ENCODE measurements at places on chromosomes 1 and 21.
A peak's percentile ranks its signal among the peaks of the same experiment; 100 is the strongest.

DNA sequence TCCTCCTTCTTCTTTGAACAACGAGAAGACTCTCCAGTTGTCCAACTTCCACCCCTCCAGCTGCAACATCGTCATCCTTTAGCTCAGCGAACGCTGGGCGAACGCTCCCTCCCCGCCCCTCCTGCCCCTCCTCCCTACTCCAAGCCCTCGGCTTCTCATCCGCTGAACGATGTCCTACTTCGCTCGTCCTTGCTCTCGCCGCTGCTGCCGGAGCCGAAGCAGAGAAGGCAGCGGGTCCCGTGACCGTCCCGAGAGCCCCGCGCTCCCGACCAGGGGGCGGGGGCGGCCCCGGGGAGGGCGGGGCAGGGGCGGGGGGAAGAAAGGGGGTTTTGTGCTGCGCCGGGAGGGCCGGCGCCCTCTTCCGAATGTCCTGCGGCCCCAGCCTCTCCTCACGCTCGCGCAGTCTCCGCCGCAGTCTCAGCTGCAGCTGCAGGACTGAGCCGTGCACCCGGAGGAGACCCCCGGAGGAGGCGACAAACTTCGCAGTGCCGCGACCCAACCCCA is at the start of gene BCAN:
BCAN (plus strand) TSS at position 357 of the 504 bp plus-strand sequence. CDS start 3,938 bp downstream, outside the sequence.
- no peak for DNase-seq

DNA sequence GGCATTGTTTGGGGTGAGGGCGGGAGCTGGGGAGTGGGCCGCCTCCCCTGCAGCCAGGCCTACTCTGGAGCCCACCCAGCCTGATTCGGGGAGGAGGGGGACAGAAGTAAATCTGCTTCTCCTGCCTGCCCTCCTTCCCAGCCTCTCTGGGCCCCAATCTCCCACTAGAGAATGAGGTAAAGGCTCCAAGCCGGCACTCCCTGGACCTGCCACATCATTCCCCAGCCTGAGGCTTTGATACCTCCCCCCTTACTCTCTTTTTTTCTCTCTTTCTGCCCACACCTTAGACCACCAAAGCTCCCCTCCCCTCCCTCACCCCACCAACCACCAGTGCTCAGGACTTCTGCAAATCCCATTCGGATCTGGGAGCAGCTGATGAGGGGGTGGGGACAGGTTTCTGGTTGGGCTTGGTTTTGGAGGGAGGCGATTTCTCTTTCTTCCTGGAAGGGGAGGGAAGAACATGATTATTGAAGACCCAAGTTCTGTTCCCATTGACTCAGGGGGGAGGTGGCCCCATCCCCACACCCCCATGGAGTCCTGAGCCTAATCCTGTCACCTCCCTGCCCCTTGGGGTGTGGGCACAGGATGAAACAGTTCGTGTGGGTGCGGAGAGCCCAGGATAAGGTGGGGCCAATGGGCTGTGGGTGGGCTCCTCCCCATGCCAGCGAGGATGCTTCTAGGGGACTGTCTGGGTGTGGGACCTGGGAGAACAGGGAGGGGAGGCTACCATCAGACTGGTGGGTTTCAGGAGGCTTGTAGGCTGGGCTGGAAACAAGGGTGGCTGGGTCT is 1.3 kb downstream of the MAP7D1 start:
- DNase-seq = no peak

- no peak for DNase-seq
Observed at GRCh38 chr21:41758550-41758949, 8.3 kb downstream of the RIPK4 start.

- no peak for DNase-seq
Observed at GRCh38 chr21:29025328-29025713, 853 bp downstream of the USP16 start.

DNA sequence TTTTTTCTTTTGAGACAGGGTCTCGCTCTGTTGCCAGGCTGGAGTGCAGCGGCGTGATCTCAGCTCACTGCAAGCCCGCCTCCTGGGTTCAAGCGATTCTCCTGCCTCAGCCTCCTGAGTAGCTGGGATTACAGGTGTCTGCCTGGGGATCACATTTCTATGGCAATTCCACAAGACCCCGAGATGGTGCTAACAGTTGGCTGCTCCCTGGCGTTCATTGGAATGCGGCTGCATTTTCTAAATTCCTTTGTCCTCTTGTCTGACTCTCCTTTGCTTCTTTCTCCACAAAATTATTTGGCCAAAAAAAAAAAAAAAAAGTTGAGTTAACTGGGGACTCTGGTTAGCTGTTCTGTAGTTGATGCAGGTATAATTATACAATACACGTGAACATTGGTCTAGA is 176.4 kb downstream of the ETS2 start:
- peak; percentile 23 for DNase-seq

GRCh38 chr1:27539901-27540861 is 50.2 kb upstream of the WASF2 start:
- DNase-seq = no peak

- peak; percentile 18 for DNase-seq
Observed at GRCh38 chr1:18020021-18020817, 87.4 kb upstream of the IGSF21 start.

GRCh38 chr1:3578906-3579305 is 32.4 kb downstream of the MEGF6 start:
- DNase-seq = no peak

- no peak for DNase-seq
Observed at GRCh38 chr1:206445116-206445515, 25.2 kb upstream of the IKBKE start.

DNA sequence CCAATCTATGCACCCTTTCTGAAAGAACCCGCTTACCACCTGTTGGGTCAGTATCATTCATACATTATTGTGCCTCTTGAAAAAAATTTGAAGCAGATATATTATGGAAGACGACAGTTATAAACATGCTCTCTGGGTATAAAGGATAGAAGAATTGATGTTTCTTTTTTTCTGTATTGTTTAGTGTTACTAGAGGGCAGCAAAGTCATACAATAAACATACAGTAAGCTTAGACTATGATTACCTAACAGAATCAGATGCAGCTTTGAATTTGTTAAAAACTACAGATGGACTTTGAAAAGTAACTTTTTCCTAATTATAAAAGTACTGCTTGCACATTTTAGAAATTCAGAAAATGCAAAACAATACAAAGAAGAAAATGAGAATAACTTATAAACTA is 11.1 kb upstream of the PAXBP1 start:
- no peak for DNase-seq

DNA sequence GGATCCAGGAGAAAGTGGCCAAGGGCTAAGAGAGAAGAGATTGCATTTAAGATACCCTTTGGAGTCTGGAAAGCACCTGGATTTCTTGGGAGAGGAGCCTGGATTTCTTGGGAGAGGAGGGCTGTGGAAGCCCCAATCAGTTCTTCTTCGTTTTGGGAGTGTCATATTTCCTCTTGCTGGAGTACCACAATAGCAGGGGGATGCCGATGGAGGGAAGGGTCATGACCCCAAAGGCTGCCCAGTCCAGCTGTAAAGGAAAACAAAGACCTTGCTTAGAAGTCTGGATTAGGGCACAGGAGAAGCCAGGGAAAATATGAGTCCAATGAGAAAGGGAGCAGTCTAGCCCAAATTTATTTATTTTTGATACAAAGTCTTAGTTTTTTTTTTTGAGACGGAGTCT is 11.3 kb downstream of the SSR2 start:
- no peak for DNase-seq

- no peak for DNase-seq
Observed at GRCh38 chr1:85397490-85398032, 67.4 kb downstream of the DDAH1 start.

DNA sequence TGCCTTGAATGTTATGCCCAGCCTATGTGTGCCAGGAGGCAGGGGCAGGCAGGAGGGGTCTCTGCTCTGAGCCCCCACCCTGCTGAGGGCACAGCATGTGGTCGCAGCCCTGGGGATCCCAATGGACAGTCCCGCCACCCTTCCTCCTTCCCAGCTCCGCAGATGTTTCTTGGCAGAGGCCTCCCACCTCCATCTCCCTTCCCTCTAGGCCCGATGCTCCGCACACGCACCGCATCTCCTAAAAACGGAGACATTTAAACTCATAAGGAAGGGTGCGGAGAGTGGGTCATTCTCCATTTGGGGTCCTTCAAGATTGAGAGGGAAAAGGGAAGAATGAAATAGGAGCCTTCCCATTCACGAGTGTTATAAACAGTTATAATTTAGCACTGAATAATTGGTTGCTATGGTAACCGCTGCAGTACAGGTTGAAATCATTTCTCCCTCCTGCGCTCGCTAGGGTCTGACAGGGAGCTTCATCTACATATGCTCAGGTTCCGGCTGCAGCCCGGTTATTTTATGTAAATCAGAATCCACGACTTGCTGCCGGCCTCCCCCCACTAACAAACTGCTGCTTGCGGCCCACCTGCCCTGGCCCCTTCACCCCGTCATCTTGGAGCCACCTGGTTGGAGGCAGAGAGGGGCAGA is 16.0 kb downstream of the CHD5 start:
- no peak for DNase-seq

GRCh38 chr1:95229037-95229436 is 5.0 kb upstream of the RWDD3 start:
- no peak for DNase-seq

Data from natural killer cell treated with Interleukin-12 subunit alpha and Interleukin-12 subunit beta and Interleukin-15 and Interleukin-18, amount 100 ng/mL, for 72 hours (primary cell).